Tongue (tissue), 3 donors: ENCODE measurements at places on chromosomes 16 and 17. TPM values are rescaled to one million over a fixed set of nuclear protein-coding genes. Genes with fewer than 3 reads are reported as not detected.

The DOC2A gene
- total RNA-seq = 1.0 TPM

The HOXB2 gene
- total RNA-seq = 4.1 TPM

The CHRNE gene
- 3.8 TPM for total RNA-seq

The CASKIN1 gene
- 1.0 TPM for total RNA-seq

The TMEM98 gene
- 47.8 TPM for total RNA-seq

The TBC1D3H gene
- 2.8 TPM for total RNA-seq

The ITGB4 gene
- total RNA-seq = 48.2 TPM
